ENCODE measurements at places on chromosomes 4 and X. TPM values are rescaled to one million over a fixed set of nuclear protein-coding genes. Genes with fewer than 3 reads are reported as not detected.

- H3K4me1 ChIP-seq, result no peaks in the 10 kb centered on the region
- H3K27ac ChIP-seq, result no peak overlapping the region
- DNase-seq, result no peak
- H3K4me3 ChIP-seq, result no peak overlapping the region
- no peaks in the 10 kb centered on the region for H3K36me3 ChIP-seq
Observed at GRCh38 chrX:111164728-111165127, 68.7 kb downstream of the PAK3 start.

GRCh38 chrX:121254336-121254735 is 206.9 kb downstream of the GLUD2 start:
- no peak for DNase-seq
- H3K36me3 ChIP-seq, result no peaks in the 10 kb centered on the region
- no peaks in the 10 kb centered on the region for H3K27me3 ChIP-seq
- H3K27ac ChIP-seq, result no peak overlapping the region
- H3K4me3 ChIP-seq, result no peak overlapping the region

DNA sequence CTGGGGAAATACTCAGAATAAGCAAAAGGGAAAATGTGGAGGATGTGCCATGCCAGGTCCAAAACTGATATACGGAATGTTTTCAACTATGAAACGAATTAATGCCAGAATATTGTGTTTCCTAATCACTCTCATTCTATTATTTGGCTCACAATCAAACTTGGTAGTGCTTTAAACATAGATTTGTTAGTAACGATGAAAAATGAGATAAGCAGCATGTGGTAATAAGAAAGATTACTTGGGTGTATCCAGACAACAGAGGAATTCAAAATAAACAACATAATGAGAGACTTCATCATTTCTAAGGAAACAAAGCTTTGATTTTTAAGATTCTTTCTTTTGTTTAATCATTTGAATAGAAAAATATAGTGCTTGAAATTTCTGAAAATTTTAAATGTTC is 237.3 kb downstream of the TACR3 start:
- no peaks in the 10 kb centered on the region for H3K27me3 ChIP-seq
- no peak for DNase-seq
- no peak overlapping the region for H3K27ac ChIP-seq

DNA sequence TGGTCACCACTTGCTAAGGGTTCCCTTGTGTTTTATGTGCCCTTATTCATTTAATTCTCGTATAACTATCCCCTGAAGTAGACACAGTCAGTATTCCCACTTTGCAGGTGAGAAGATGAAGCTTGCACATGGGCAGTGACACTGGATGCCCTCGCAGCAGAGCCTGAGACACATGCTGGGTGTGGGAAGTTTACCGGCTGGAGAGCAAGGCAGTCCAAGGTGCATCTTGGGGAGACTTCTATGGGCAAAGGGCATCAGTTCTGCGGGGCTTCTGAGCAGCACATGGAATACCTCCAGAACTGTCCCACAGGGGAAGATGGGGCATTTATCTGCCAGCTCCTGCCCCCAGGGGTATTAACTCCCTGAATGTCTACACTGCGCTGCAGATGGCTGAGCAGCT is 92.2 kb downstream of the SLC2A9 start:
- H3K4me3 ChIP-seq, result no peak overlapping the region
- no peak for DNase-seq
- no peaks in the 10 kb centered on the region for H3K4me1 ChIP-seq
- no peaks in the 10 kb centered on the region for H3K36me3 ChIP-seq

DNA sequence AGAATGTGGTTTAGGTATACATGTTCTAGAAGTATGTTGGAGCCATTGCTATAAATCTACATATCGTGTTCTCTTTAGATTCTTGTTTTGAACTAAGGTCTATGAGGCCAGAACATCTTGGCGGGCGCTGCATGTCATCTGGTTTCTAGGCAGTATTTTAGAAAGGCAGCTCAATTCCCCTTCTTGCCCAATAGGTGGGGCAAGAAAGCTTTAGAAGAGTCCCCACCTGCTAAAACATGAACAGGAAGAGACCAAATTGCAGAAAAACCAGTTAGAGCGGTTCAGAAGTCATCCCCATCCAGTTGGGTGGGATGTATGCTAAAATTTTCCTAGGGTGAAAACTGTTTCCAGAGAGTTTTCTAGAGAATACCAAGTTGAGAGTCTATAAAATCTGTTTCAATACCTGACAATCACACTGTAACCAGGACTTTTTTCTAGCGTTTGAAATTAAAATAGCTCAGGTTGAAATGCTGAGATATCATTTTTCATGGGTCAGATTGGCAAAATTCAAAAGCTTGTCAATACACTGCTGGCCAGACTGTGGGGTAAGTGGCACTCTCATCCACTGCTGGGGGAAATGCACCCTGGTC is 17.5 kb upstream of the SH3KBP1 start:
- no peak overlapping the region for H3K27ac ChIP-seq
- H3K4me3 ChIP-seq, result no peak overlapping the region
- H3K36me3 ChIP-seq, result no peaks in the 10 kb centered on the region
- no peaks in the 10 kb centered on the region for H3K4me1 ChIP-seq
- no peaks in the 10 kb centered on the region for H3K27me3 ChIP-seq

- H3K27me3 ChIP-seq, result no peaks in the 10 kb centered on the region
- no peaks in the 10 kb centered on the region for H3K36me3 ChIP-seq
- DNase-seq, result peak; percentile 67
- peaks cover 59% of the 10 kb centered on the region for H3K4me1 ChIP-seq
- H3K27ac ChIP-seq, result peak overlapping the region; percentile 2
- H3K4me3 ChIP-seq, result peak overlapping the region; percentile 33
Observed at GRCh38 chrX:45758319-45758718, 557.6 kb upstream of the DIPK2B start.

DNA sequence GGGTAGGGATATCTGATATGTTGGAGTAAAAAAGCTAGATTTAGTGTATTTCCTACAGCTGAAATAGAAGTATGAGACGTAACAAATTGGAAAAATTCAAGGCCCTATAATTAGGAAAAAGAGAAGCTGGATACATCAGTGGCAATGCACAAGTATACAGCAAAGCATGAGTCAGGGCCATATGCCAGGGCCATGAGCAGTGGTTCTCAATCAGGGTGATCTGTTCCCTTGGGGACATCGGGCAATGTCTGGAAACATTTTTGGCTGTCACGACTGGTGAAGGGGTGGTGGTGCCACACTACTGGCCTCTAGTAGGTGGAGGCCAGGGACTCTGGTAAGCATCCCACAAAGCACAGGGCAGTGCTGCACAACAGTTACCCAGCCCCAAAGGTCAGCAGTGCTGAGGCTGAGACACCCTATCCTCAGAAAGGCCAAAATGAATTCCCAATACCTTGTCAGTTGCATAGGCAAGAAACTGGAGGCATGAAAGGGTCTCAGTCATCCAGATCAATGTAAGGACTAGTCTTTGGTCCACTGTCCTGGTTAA is 36.8 kb upstream of the NAP1L5 start:
- H3K4me1 ChIP-seq, result peaks cover 10% of the 10 kb centered on the region
- H3K36me3 ChIP-seq, result peaks cover 3% of the 10 kb centered on the region
- no peak for DNase-seq
- H3K4me3 ChIP-seq, result no peak overlapping the region

DNA sequence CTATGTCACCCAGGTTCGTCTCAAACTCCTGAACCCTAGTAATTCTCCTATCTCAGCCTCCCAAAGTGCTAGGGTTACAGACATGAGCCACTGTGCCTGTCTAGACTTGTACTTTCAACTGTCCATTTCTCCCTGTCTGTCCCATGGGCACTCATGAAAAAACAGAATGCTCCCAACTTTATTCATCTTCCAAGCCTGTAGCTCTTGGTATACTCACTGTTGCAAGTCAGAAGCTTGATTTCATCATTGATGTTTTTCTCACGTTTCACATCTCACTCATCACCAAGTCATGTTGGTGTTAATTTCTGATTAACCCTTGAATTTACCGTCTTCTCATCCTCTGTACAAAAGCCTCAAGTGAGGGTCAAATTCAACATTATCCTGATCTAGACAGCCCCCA is 7.3 kb upstream of the SRP72 start:
- H3K4me3 ChIP-seq, result no peak overlapping the region
- H3K27me3 ChIP-seq, result no peaks in the 10 kb centered on the region
- no peak for DNase-seq
- H3K4me1 ChIP-seq, result peaks cover 11% of the 10 kb centered on the region
- H3K27ac ChIP-seq, result no peak overlapping the region

DNA sequence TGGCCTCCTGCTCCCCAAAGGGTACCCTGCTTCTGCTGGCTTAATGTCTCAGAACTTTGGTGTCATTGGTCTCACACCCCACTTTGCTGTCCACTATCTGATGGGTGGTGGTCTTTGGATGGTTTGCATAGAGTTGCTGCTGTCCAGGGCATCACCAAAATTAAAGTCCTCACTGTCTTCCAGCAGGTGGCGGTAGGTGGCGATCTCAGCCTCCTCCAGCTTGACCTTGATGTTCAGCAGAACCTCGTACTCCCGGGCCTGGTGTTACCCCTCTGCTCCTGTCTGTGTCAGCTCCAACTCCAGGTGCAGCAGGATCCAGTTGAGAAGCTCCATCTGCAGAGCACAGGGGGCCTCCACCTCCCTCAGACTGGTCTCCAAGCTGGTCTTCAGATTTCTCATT is 1169.5 kb upstream of the PABPC4L start:
- no peaks in the 10 kb centered on the region for H3K27me3 ChIP-seq
- no peak for DNase-seq
- H3K4me1 ChIP-seq, result no peaks in the 10 kb centered on the region
- no peak overlapping the region for H3K4me3 ChIP-seq
- no peaks in the 10 kb centered on the region for H3K36me3 ChIP-seq

DNA sequence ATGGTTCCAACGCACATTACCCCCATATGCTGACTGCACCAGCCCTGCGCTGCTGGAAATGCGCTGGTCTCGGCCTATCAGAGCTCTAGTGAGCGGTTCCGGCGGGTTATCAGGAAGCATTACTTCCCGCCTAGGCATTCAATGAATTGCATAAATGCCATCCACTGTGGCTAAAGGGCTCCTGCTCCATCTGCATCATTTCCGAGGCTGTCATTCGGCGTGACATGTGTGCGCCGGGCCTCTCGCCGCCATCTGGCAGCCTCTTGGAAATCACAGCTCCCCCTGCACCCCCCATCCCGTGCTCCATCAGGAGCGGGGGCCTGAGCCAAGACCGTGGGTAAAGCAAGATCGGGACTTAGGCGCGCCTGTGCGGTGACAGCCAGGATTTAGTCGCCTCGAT is 64.4 kb downstream of the SEPSECS start:
- no peak overlapping the region for H3K27ac ChIP-seq
- H3K36me3 ChIP-seq, result no peaks in the 10 kb centered on the region
- DNase-seq, result no peak
- H3K4me3 ChIP-seq, result no peak overlapping the region

- H3K27ac ChIP-seq, result no peak overlapping the region
- no peaks in the 10 kb centered on the region for H3K27me3 ChIP-seq
- no peak overlapping the region for H3K4me3 ChIP-seq
- no peak for DNase-seq
Observed at GRCh38 chrX:39819921-39820849, 277.6 kb downstream of the BCOR start.

DNA sequence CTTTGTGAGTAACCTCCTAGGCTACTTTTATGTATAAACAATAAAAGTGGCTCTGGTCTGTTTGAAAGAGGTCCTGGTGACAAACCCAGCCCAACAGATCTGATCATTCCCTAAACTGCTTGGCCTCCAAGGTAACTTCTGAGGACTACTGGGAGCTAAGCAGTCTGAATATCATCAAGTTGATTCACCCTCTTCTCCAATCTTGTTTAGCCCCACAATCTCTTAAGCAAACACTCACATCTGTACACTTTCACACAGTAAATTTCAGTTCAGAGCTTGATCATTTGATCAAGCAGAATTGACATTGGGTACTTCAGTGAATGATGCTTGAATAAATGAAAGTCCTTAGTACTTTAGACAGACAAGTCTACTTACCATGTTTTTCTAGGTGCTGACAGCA is 74.7 kb downstream of the HCCS start:
- no peaks in the 10 kb centered on the region for H3K27me3 ChIP-seq
- no peak for DNase-seq
- H3K36me3 ChIP-seq, result no peaks in the 10 kb centered on the region
- no peak overlapping the region for H3K27ac ChIP-seq

DNA sequence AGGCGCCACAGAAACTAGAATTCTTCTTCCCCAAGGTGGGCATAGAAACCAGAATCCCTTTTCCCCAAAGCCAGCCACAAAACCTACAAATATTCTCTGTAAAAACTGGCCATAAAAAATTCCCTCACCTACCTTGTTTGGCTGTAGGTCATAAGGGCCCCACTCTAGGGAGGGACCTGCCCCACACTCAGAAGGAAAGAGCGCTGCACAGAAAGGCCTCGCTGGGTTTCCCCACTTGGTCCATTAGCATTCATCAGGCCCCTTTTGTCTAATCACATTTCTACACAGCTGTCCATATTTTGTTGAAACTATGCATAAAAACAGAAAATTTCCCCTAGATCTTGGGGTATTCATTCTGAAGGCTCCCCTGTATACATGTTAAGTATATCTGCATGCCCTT is 54.1 kb downstream of the PHKA2 start:
- H3K27ac ChIP-seq, result no peak overlapping the region
- no peaks in the 10 kb centered on the region for H3K36me3 ChIP-seq
- H3K4me1 ChIP-seq, result no peaks in the 10 kb centered on the region

DNA sequence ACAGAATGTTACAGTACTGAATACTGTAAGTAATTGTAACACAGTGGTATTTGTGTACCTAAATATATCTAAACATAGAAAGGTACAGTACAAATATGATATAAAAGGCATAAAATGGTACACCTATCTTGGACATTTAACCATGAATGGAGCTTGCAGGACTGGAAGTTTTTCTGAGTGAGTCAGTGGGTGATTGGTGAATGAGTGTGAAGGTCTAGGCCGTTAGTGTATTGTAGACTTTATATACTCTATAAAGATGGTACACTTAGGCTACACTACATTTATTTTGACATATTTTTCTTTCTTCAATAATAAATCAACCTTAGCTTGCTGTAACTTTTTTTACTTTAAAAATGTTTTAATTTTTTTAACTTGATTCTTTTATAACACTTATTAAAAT is 422.5 kb upstream of the FSTL5 start:
- H3K4me1 ChIP-seq, result no peaks in the 10 kb centered on the region
- H3K4me3 ChIP-seq, result no peak overlapping the region
- H3K27ac ChIP-seq, result no peak overlapping the region
- no peak for DNase-seq

GRCh38 chrX:56232221-56233082 is at the start of gene KLF8:
Gene KLF8, plus strand, starts transcription at chrX:56232356. Its CDS starts 979 bp downstream, at chrX:56233335.
- no peaks in the 10 kb centered on the region for H3K4me1 ChIP-seq
- no peak for DNase-seq
- H3K27ac ChIP-seq, result no peak within 1 kb of the TSS
- no peaks in the 10 kb centered on the region for H3K27me3 ChIP-seq

- H3K27me3 ChIP-seq, result no peaks in the 10 kb centered on the region
- H3K4me1 ChIP-seq, result no peaks in the 10 kb centered on the region
- H3K36me3 ChIP-seq, result no peaks in the 10 kb centered on the region
- no peak overlapping the region for H3K27ac ChIP-seq
- H3K4me3 ChIP-seq, result no peak overlapping the region
- DNase-seq, result no peak
Observed at GRCh38 chr4:158020176-158020575, 152.6 kb downstream of the GASK1B start.

GRCh38 chrX:19581786-19582185 is 66.5 kb upstream of the MAP3K15 start:
- H3K4me1 ChIP-seq, result no peaks in the 10 kb centered on the region
- H3K27me3 ChIP-seq, result no peaks in the 10 kb centered on the region
- no peak overlapping the region for H3K4me3 ChIP-seq

Gene GPR82
- 0.89 TPM for total RNA-seq

Gene ITGB1BP2
- 3.7 TPM for total RNA-seq

Gene DYNLT3
- 20.5 TPM for total RNA-seq

Gene BMP15
- not detected for total RNA-seq

Gene PDCL2
- not detected for total RNA-seq

Gene HSFX4
- total RNA-seq, result not detected

Gene CTAG2
- 44.1 TPM for total RNA-seq

Gene SCD5
- 6.3 TPM for total RNA-seq

Gene WNK3
- 0.13 TPM for total RNA-seq

Gene ATOH1
- not detected for total RNA-seq

Gene KIF4A
- 17.7 TPM for total RNA-seq

Gene STBD1
- not detected for total RNA-seq

Measured in CD8-positive, alpha-beta memory T cell (primary cell).